ENCODE measurements at places on chromosomes 13 and 19.

DNA sequence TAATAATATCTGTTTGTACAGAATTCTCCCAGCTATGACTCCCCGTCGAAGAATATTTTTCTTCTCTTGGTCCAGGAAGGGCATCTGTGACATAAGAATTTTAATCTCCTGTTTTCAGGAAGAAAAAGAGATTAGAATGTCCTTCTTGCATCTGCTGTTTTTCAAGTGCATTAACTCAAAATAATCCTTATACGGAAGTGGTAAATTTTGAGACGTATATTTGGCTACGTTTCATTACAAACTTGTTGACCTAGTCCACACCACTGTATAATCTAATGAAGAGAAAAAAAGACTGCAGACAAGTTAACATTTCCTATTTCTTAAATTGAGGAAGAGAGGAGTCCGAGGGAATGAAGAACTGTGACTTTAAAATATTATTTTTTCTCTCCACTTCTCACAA, 959.9 kb downstream of the DIAPH3 start:
- no peak for DNase-seq

- no peak for DNase-seq
These were observed 267.7 kb downstream of the SHISA2 start for GRCh38 chr13:25784119-25784518.

DNA sequence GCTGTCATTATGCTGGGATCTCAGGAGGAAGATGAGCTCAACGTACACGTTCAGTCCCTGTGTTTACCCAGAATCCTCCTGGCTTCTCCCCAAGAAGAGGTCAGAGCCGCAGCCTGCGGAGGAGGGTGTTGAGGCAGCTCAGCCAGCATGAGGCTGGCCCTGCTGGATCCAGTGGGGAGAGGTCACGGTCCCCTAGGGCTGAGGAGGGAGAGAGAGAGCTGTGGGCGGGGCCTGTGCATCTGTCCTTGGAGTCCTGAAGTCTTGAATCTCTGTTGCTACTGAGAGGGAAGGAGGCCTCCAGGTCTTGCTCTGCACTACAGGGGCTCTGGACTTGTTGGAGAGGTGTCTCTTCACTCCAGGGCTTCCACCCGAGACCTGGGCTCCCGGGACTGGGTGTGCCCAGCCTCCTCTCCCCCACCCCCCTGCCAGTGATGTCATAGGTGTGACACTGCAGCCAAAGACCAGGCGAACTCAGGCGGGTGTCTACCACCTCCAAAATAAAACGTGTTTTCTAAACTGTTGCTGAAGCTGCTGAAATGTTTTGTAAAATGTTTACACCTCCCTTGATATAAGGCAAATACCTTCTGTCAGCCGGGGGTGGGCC, 77.9 kb upstream of the KCTD15 start:
- DNase-seq: no peak

DNA sequence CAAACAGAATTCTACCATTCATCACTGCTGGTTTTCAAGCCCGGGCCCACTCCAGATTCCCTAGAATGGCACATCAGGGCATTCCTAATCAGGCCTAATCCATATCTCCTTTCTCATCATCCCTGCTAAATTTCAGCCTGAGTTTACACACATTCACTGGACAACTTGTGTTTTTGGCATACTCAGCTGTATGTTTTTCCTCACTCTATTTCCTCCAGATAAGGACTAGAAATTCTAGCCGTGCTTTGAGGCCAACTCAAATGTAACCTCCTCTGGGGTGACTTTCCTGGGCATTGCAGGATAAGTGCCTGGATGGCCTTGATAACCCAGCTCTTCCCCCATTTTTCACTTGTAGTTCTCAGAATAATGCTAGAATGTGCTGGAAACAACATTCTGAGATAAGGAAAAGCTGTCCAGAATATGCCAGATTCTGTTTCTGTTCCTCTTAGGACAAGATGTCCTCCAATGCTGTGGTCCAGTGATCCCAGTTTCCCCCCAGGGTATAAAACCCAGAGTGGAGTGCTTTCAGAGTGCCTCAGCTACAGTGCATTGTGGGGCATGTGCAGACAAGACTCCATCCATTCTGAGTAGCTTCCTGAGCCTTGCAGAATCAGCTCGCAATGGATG, 66.9 kb upstream of the CLDN10 start:
- no peak for DNase-seq

DNA sequence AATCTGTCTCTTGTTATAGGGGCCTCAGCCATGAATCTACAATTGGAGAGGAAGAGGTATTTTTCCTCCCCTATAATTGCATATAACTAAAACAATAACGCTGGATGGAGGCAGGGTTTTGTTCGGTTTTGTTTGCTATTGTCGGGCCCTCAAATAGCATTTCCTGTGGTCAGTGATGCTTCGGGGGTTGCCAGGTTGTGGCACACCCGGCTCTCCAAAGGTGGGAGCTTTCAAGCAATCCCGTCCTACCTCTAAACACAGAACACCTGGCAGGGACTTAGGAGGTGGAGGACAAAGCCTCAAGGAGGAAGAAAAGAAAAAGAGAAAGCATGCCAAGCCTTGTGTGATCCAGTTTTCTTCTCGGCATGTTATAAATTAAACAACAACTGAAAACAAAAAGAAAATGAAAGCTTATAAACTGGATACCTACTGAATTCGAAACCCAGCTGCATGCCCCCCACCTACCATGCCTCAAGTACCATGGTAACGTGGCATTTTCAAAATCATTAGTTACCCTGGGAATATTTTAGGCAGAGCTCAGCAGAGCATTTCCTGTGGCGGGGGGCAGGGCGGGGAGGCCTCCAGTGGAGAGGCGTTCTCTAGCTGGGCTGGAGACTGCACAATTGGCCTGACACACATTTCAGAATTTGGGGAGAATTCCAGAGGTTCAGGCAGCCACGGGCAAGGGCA, 213.8 kb downstream of the DCLK1 start:
- DNase-seq: no peak
